A549 treated with CORT108297 at 1 μM for 4 hours (cell line): ENCODE measurements at places on chromosomes 7 and 10. TPM values are rescaled to one million over a fixed set of nuclear protein-coding genes. Genes with fewer than 3 reads are reported as not detected.

CCDC186 gene
- total RNA-seq: 3.7 to 6.2 TPM (median 5.9 TPM) in 5 replicates

PPP1R17 gene
- not detected in 5 replicates for total RNA-seq

HTRA1 gene
- 53.6 to 68.1 TPM (median 54.4 TPM) in 5 replicates for total RNA-seq

OR2A12 gene
- not detected in 5 replicates for total RNA-seq

ANKRD1 gene
- 6.5 to 14.5 TPM (median 9.4 TPM) in 5 replicates for total RNA-seq

AMPH gene
- 0.05 to 0.09 TPM (median 0.07 TPM) in 5 replicates for total RNA-seq

ACTL6B gene
- total RNA-seq: not detected in 5 replicates

TDRD1 gene
- total RNA-seq: not detected in 5 replicates
